ENCODE measurements at places on chromosomes 3 and 15.

DNA sequence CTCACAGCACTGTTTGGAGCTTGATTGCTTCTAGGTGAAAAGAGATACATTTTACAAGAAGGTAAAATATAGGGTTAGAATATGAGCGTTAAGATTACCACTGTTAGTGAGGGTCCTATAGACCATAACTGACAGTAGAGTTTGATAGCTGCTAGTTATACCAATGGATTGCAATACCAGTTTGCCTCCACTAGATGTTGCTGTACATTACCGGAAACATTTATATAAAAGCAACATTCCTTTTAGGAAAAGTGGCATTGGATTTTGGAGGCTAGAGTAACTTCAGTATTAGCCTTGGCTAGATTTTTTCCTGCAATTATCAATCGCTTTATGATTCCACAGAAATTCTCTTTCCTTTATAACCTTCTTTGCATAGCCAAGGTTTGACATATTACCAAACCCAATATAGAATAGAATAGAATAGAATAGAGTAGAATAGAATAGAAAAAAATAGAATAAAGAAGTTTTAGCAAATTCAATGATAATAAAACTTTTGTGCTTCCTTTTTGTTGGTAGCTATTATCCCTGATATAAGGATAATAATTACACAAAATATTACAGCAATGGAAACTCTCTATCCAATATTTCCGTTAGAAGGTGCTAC is 1093.6 kb upstream of the ALCAM start:
- DNase-seq = no peak

DNA sequence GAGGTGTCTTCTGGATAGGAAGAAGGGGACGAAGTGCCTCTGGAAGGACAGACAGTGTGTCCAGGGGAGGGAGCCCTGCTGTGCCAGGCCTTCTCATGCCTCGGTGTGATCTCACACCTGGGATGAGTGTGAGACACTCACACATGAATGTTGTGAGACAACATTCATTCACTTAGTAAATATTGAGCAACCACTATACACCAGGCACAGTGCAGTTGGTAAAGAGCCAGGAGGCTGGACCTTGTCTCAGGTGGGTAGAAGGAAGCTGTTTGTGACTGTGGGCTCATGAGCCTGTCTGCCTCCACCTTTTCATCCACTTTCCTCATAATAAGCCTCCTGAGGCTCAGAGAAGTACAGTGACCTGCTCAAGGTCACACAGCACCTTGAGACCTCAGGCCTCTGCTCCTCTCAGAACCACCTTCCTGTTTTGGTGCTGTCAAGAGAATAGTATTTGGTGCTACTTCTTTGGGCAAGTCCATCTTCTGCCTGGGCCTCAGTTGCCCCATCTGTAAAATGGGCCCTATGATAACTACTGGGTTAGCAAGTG is 20.9 kb downstream of the SLC6A6 start:
- DNase-seq = peak; percentile 84

- DNase-seq = no peak
These were observed 41.3 kb upstream of the RBM5 start for GRCh38 chr3:50047426-50047825.

DNA sequence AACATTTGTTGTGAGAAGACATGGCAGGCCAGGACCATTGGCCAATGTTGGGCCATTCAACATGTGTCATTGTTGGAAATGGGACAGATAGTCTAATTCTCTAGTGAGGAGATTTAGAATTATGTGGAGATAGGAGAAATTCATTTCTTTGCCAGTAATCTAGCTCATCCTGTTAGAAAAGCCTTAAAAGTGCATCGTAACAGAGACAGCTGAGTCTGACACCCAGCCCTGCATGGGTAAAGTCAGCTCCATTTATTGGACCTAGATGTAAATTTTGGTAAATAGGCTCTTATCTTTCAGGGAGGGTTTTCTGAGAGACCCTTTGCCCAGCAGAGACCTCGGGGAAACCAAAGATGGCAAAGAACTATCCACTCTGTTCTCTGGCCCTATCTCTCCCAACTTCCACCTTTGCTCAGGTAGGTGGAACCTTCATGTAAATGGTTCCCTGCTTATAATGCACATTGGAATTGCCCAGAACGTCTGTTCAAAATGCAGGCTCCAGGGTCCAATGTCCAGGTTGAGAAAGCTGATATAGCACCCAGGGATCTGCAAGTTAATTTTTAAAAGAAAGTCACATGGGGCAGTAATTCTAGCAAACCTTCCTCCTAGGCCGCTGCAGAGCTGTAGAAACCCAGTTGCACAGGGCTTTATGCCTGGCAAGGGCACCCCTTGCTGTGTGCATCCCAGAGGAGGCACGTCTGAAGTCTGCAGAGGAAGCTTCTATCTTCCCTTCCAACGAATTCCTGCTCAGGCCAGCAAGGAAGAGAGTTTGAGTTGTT is 365.9 kb upstream of the PROK2 start:
- peak; percentile 87 for DNase-seq
